ENCODE measurements at places on chromosomes 12 and 14.
A peak's percentile ranks its signal among the peaks of the same experiment; 100 is the strongest.

DNA sequence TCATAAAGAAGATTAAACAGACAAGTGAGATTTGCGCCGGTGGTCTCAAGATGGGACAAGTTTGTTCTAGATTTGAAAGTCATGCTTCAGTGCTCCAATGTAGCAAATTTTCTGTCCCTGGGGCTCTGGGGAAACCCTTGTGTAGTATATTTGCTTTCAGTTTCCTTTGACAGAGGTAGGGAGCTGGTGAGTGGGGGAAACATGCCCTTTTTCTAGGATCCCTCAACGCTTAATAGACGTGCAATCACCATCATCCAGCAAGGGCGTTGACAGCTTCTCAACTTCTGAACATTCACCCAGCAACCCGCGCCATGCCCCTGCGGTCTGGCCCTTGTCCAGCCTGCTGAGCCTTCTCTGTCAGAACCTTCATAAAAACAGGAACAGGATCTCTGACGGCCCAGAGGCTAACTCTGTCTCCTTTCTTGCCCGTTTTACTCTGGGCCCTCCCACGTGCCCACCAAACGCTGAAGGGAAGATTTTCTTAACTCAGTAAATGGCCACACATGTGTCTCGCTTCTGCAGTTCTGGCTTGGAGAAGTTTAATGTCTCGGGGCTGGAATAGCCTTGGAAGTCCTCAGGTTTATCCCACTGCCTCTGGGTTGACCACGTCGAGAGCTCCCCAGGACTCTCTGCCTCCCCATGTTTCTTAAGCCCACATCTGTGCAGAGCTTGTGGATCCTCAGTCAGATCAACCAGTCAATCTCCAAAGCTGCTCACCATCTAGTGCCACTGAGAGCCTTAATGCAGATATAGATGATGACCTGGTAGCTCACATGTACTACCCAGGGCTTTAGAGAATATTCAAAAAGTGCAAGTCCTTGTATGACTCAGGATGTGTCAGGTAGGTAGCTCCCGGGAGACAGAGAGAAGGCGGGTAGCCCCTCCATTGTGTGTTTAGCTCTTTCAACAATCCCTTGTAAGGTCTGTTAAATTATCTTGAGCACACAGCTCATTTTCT, 58.1 kb upstream of the CCND2 start:
- peak; percentile 69 for DNase-seq

- DNase-seq = peak; percentile 60
Measured at GRCh38 chr12:57452937-57453509, 2.1 kb upstream of the INHBE start.

- no peak for DNase-seq
Measured at GRCh38 chr12:57101892-57102695, 9.1 kb downstream of the STAT6 start.

DNA sequence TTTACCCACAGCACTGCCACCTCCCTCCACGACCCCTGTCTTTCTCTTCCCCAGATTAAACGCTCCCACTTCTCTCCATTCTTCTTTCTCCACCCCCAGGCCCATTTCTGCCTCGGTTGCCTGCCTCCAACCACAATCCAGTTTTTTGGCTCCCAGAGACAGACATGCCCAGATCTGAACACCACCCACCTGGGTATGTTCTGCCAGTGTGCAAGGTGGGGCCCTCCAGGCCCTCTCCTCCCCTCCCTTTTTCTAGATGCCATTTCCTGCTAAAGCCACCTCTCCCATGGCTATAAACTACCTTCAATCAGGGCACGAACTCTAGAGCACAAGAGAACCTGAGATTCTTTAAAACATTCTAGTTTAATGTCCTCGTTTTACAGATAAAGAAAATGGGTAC, 63.3 kb downstream of the IRF2BPL start:
- no peak for DNase-seq

GRCh38 chr14:53894456-53894855, 62.2 kb downstream of the BMP4 start:
- no peak for DNase-seq

- DNase-seq = peak; percentile 38
Measured at GRCh38 chr14:69288011-69288771, 28.2 kb downstream of the GALNT16 start.

DNA sequence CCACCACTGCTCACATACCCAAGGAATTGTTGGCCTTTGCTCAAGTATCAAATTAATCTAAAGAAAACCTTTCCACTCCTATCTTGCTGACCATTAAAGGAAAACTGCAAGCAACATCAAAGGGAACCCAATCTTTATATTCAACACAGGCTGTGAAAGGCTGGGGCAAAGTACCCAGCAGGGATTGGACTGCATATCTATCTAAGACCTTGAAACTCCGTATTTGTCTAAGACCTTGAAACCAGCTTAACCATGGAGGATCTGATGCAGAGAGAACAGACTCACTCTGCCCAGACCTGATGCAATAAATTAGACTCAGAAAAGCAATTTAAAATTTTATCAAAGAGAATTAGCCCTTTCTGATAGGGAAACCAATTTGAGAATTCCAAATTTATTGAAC, 102.2 kb downstream of the DIO2 start:
- no peak for DNase-seq

DNA sequence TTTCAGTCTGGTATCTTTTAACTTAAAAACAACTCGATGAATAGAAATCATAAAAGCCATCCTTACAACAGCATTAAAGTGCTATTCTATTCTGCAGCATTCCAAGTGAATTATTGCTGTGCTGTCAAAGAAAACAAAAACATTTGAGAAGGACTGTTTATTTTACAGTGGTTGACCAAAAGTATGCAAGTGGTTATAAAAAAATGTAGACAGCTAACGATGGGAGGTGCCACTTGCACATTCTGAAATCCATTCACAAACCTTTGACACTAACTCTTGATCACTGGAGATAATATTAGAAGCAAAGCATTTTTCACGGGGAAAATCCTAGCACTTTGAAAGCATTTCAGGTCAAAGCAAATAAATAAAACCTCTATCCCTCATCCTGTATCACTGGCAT, 55.6 kb downstream of the HMGA2 start:
- DNase-seq = no peak

GRCh38 chr12:6759741-6760140, 6.4 kb upstream of the PTMS start:
- DNase-seq = no peak

All from globus pallidus (tissue), 1 donor.